ENCODE measurements at places on chromosomes 5 and 9.

DNA sequence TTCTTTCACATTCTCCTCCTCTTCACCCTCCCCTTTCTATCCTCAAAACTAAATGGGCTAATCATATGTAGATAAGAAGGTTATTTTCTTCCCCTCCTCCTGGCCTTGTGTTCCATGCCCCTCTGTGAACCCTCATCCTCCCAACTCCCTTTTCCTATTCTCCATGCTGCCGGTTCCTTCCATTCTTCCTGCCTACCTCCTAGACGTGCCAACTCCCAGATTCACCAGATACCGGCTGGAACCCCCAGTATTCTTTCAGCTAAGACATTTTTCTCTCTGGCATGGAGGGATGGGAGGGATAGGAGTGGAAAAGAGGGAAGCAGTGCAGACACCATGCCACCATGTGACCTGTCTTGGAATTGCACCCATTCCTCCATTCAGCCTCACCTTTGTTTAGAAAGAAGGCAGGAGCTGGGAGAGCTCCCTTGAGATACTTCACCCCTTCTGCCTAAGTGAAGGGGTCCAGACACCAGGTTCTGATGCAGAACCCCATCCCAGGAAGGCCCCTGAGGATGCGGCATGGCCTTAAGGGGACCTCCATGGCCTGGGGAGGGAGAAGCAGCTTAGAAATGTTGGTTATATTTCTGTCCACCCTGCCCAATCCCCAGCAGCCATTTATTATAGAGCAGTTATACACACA lies 4.8 kb downstream of the DNAJB5 start:
- no peak for DNase-seq

DNA sequence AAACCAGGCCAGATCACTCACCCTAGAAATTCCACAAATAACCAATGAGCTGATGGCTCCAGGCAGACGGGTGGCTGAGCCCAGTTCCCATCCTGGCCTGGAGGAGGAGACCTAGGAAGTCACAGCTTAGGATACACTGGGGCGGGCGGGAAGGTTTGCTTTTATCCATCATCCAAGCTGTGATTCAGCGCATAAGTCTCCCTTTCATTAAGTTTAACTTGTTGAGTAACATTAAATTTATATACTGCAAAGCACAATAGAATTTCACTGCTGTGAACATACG lies 55.7 kb downstream of the THBS4 start:
- no peak for DNase-seq

DNA sequence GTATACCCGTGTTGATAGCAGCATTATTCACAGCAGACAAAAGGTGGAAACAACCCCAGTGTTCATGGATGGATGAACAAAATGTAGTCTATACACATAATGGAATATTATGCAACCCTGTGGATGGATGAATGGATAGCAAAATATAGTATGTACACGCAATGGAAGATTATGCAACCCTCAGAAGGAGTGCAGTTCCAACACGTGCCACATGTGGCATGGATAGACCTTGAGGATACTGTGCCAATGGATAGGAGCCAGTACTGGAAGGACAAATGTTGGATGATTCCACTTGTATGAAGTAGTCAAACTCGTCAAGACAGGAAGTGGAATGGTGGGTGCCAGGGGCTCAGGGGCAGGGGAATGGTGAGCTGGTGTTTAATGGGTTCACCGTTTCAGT lies 44.9 kb downstream of the PLEKHG4B start:
- no peak for DNase-seq

GRCh38 chr5:77241444-77241843 lies 31.0 kb downstream of the PDE8B start:
- DNase-seq: no peak

- DNase-seq: peak; percentile 17
Observed at GRCh38 chr9:98118640-98119601, at the start of gene TRIM14. TSS of gene TRIM14 (minus strand) at chr9:98119222. CDS start at chr9:98119188, 34 bp downstream.

- no peak for DNase-seq
Observed at GRCh38 chr9:127424676-127424999, 456 bp downstream of the ZNF79 start.

DNA sequence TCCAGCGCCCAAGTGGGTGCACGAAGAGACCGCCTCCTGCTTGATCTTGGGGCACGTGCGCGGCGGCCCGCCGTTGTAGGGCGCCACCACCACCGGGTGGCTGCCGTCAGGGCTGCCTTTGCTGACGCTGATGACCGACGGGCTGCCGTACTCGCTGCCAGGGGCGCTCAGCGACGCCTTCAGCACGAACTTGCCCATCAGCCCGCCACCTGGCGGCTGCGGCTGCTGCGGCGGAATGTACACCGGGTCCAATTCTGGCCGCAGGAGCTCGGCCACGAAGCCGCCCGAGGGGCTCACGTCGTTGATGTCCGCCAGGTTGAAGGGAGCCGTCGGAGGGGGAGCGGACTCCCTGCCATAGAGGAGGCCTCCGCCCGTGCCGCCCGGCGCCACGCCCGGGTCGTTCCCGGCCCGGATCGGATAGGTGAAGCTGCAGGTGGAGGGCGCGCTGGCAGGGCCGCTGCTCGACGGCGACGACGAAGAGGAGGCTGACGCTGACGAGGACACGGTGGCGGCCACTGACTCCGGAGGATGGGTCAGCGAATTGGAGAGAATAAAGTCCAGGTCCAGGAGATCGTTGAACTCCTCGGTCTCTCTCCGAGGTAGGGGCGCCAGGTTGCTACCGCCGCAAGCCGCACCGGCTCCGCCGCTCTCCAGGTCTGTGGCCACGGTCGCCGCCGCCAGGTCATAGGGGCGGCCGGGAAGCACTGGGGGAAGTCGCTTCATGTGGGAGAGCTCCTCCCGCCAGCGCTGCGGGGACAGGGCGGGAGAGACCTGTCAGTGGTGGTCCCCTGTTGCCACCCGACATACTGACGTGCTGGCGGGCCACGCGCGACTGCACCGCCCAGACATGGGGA lies 1.8 kb downstream of the KLF4 start:
- DNase-seq: no peak

GRCh38 chr5:62065050-62065449 lies 241.0 kb upstream of the KIF2A start:
- no peak for DNase-seq

- DNase-seq: no peak
Observed at GRCh38 chr5:13356226-13356625, 588.3 kb downstream of the DNAH5 start.

DNA sequence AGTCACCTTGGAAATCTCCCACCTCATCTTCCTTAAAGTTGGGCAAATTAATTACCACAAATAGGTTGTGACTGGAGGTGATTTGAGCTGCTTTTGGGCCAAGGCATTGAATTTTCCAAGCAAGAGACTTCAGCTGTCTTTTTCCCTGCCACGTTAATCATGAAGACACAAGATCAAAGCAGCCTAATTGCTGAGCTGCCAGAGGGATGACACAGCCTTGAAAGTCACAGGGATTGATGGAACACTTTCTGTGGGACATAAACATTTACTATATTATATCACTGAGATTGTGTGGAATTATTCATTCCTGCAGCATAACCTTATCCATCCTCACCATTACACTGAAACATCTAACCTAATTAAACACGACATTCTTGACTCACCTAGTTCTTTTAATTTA lies 172.2 kb downstream of the FAM170A start:
- DNase-seq: no peak

GRCh38 chr9:105114964-105115728 lies 129.3 kb upstream of the SLC44A1 start:
- no peak for DNase-seq

DNA sequence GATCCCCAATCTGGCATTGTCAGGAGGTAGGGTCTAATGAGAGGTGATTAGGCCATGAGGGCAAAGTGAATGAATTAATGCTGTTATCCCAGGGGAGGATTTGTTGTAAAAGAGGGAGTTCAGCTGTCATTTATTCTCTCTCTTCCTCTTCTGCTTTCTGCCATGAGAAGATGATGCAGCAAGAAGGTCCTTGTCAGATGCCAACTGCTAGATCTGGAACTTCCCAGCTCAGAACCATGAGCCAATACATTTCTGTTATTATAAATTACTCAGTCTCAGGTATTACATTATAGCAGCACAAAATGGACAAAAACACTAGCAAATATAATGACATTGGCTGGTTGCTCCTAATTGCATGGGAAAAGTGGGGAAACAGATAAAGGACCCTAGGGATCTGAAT lies 15.6 kb upstream of the BICD2 start:
- no peak for DNase-seq

DNA sequence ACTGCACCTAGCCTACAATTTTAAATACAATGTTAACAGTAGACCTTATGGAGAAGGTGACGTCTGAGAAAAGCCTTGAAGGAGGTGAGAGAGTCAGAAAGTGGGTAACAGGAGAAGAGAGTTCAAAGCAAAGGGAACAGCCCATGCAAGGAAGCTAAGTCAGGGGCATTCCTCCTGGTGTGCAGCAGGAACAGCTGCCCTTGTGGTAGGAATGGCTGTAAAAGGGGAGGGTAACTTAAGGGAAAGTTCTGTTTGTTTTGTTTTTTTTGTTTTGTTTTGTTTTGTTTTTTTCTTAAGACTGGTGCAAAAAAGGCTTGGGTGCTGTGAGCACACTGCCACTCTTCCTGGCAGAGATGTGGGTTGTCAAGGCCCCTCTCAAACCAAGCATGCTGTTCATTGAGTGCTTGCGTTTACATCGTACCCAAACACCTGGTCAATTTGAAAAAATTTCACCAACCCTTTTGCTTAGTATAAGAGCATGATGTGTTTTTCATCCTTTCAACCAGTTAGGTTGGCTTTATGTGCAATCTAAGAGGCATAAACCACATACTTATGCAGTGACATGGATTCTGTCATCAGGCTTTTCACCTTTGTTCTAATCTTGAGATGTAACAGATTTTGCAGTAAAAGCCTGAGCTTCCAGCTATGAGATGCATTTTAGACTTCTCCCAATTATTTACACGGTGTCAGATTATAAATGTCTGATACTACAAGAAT lies 279.7 kb downstream of the GLIS3 start:
- DNase-seq: no peak

GRCh38 chr9:133124123-133124906 lies 3.3 kb upstream of the RALGDS start:
- no peak for DNase-seq

DNA sequence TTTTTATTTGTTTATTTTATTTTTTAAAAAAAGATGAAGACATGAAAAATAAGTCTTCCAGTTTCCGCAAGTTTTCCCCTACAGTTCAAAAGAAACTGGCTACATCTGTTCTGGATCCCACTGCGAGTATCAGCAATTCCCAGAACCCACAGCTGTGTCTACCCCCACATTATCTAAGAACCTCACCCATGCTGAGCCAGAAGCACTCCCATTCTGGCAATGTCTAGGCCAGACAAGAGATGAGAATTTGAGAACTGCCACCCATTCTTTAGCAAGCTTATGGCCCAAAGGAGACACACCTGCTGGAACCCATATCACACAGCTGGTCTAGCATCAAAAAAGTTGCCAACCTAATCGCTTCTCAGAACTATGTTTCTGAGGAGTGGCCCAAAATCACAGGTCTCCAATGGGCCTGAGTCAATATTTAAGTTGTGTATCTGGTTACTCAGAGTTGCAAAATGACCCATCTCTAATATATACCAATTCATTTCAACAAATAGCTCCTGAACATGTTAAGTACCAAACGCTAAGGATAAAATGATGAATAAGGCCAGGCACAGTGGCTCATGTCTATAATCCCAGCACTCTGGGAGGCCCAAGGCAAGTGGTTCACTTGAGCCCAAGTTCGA lies 27.1 kb downstream of the MTMR12 start:
- no peak for DNase-seq

DNA sequence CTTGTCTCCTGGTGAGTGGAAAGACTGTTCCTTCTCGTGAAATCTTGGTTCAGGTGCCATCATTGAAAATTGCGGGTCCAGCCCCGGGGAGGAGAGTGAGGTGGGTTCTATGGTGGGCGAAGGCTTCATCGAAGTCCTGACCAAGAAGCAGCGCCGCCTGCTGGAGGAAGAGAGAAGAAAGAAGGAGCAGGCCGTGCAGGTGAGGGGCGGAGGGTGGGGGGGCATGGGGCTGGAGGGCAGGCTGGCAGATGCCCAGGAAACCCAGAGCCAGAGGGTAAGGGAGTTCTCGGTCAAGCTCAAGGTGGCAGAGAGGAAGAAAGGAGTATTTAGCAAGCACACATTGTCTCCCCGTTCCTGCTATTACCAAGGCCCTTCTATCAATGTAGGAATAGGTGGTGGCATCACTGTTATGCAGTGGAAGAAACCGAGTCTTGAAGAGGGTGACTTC lies 24.3 kb upstream of the POMT1 start:
- no peak for DNase-seq

DNA sequence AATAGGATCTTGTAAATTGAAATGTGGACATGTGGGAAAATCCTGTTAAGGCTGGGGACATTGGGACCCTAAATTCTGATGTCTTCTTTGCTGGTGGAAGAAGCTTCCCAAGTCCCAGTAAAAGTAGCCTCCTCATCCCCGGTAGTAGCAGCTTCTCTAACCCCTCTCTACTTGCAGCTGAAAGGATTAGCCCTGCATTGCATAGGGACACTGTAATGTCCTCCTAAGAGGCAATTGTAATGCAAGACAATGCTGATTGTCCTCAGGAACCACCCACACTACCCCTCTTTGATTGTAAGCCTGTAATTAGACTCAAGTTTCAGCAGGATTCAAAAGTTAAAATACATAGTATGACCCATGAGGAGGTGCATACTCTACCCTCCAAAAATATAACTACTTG lies 1938.4 kb upstream of the C9orf72 start:
- no peak for DNase-seq

GRCh38 chr5:36948650-36949049 lies 72.1 kb downstream of the NIPBL start:
- no peak for DNase-seq

GRCh38 chr5:177607452-177608192 lies 7.7 kb downstream of the B4GALT7 start:
- peak; percentile 54 for DNase-seq

- DNase-seq: no peak
Observed at GRCh38 chr5:54470128-54470527, 14.6 kb downstream of the HSPB3 start.

DNA sequence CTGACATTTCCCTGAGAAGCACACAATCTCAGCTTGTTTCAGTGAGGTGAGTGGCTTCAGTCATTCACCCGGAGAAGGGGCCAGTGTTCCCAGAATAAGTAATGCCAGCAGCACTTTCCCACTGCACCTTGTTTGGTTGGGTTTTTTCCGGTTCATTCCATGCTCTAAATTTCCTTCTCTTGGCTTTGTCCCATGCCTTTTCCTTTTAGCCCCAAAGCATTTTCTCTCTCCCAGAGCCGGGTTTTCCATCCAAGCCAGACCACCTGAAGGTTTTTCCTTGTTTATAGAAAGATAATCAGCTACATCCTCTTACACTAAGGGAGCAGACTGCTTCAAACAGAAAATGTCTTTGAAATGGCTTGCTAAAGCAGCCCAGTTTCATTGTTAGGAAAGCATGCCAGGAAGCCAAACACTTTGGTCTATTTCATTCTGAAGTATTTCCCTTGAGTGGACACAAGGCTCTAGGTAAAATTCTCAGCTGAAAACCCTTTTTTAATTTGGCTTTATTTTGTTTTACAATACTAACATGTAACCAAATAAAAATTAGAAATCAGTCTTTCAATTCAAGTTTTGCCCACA lies 501.6 kb downstream of the DTWD2 start:
- DNase-seq: no peak

DNA sequence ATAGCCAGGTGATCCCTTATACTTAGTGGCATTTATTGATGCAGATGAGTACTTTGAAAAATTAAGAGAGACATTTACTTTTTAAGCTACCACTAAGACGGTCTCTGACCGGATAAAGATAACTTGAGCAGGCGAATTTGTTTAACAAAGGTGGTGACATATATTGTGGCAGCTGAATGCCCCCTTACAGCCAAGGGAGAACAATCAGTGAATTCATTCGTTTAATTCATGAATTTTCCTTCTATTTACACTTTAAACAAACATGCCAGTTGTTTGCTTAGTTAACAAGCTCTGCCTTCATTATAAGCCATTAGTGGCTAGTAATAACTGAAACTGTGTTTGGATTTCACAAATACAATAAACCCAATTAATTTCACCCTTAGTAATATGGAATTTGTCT lies 187.1 kb downstream of the AOPEP start:
- peak; percentile 54 for DNase-seq

Measured in NCI-H774 (cell line).